ENCODE measurements at places on chromosomes 5 and 9.

- no peak for DNase-seq
Measured at GRCh38 chr5:3361811-3362605, 233.6 kb upstream of the IRX1 start.

DNA sequence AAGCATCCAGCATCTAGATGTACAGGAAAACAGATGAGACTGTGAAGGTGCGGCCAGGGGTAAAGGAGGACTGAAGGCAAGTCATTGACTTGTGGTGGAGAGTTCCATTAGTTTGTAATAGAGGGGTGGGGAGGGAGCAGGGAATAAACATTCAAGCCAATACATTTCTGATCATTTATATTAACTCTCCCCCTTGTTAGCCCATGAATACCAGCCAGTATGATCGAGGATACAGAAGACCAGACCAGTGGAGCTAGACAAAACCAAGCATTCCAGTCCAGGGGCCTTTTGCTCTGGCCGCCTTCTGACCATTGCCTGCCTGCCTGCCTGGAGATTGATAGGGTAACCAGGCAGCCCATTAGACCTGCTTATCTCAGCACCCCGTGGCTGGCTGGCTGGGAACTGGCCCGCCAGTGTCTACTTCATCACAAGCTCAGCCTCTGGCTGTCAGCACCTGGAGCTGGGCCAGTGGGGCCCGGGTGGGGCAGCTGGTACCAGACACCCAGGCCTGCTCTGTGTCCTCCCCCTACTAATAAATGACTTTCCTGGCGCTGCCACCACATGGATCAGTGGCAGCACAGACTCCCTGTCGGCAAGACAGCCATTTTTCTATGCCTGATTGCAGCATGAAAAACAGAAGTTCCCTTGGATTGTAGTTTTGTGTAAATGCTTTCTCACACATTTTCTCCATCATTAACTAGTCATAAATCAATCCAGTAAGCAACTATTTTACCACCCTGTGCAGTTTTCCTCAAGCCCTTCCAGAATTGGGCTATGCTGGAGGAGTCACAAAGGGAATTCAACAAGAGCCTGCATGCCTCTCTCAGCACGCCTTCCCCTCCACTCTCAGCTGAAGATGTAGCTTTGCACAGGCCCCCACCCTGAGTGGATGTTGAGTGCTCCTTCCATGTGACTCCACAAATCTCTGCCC is 181.3 kb downstream of the SNCAIP start:
- DNase-seq, result no peak

DNA sequence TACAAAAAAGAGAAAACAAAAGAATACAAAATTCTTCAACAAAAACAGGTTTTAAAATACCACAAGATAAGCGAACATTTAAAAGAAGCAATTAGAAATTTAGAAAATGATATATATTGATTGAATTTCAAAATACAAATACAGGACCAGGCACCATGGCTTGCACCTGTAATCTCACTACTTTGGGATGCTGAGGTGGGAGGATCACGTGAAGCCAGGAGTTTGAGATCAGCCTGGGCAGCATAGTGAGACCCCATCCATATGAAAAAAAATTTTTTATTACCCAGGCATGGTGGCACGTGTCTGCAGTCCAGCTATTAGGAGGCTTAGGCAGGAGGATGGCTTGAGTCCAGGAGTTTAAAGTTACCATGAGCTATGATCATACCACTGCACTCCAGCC is 109.9 kb upstream of the SLC30A5 start:
- DNase-seq, result no peak

DNA sequence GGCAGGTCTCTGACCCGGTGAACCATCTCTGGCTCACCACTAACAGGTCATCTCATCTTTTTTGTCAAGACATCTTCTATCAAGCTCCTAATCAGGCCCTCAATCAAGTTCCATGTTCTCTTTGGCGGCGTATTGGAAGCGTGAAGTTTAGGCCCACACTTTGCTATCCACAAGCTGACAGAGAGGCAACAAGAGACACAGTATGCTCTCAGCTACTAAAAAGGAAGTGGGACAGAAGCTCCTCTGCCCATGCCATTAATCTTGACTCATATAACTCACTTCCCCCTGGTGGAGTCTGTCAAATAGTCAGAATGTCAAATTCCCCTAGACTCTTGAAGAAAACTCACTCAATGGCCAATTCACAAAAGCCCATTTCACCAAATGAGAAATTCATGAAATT is 77.6 kb upstream of the TMC1 start:
- peak; percentile 10 for DNase-seq

DNA sequence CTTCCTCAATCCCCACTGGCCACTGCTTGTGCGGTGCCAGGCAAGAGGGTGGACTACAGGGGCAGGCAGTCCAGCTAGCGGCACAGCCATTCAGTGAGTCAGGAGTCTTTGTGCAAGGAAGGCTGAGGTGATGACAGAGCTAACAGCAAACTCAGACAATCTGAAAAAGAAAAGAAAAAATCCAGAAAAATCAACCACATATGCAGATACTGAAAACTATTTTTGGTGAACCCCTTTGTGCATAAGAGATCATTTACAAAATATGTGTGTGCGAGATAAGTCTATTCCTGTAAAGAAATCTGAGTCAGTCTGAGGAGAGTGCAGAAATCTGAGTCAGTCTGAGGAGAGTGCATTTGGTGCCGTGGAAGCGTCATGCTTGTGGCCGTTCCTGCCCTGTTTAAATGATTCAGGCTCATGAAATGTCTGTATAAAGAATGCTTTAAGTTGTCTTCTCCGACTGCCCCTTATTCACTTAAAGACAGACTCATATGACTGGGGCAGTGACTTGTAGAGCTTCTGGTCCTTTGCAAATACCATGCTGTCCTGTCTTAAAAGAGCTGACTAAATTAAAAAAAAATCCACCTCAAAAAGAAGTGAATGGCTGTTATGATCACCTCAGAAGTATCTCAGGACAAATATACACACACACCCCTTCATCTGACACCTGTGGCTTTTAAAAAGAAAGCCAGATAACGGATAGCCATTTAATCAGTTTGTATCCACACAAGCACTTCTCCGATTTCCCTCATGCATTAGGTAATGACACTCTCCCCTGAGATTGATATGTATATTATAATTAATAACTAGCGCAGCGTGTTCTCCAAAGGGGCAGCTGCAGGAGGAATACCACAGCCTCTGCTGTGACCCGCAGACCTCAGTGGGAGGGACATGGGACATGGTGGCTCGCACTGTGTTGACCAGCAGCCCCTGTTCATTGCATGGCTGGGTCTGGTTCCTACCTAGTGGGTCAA is 47.3 kb downstream of the TRIO start:
- peak; percentile 99 for DNase-seq

DNA sequence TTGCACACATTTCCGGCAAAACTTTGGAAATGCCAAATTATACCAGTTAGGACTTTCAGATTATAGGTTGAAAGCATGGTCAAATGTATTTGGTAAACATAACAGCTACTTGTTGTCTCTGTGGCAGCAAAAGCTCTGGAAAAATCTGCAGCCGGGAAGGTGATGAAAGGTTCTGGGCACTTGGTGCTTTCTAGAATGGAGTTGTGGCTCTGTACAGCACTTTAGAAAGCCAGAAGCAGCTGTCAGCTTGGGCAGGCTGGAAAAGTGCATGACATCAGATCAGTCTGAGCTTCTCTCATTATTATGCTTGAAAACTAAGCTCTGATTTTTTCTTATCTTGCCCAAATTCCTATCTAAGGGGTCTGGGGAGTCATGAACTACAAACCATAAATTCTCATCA is 118.6 kb upstream of the MAST4 start:
- DNase-seq, result no peak

- peak; percentile 71 for DNase-seq
Measured at GRCh38 chr9:76987594-76988200, 31.8 kb upstream of the FOXB2 start.

- peak; percentile 91 for DNase-seq
Measured at GRCh38 chr5:42301349-42301748, 121.9 kb upstream of the GHR start.

- DNase-seq, result peak; percentile 12
Measured at GRCh38 chr5:146041180-146041789, 64.1 kb downstream of the PLAC8L1 start.

DNA sequence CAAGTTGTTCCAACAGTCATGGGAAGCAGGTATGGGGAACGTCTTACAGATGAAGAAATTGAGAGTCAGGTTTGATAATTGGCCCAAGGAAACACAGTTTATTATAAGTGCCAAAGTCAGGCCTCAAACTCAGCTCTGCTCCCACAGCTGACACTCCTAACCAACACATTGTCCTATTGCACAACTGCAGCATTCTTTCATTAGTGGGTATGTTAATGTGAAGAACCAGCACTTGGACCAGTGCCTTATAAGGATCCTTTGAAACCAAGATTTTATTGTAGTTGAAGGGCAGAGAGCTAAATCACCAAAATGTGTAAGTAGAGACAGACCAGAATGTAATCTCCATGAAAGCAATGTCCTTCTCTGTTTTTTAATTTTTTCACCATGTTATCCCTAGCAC is 56.1 kb downstream of the GRIA1 start:
- DNase-seq, result peak; percentile 17

DNA sequence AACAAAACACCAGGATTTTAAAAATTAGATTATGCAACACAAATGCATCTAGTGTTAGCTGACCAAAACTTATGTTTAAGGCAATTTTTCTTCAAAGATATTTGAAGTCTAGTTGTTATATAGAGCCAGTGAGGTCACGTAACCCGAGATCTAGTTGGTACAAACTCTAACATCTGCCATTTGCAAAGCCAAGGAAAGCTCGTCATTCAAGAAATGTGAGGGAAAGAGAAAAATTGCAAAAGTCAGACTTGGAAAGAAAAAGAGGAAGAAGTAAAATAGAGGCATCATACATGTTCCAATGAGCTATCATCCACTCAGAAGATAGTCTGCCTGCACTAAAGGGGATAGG is 293.4 kb upstream of the PUM3 start:
- peak; percentile 5 for DNase-seq

GRCh38 chr9:85942913-85943709 is 2.2 kb downstream of the NAA35 start:
- peak; percentile 2 for DNase-seq

DNA sequence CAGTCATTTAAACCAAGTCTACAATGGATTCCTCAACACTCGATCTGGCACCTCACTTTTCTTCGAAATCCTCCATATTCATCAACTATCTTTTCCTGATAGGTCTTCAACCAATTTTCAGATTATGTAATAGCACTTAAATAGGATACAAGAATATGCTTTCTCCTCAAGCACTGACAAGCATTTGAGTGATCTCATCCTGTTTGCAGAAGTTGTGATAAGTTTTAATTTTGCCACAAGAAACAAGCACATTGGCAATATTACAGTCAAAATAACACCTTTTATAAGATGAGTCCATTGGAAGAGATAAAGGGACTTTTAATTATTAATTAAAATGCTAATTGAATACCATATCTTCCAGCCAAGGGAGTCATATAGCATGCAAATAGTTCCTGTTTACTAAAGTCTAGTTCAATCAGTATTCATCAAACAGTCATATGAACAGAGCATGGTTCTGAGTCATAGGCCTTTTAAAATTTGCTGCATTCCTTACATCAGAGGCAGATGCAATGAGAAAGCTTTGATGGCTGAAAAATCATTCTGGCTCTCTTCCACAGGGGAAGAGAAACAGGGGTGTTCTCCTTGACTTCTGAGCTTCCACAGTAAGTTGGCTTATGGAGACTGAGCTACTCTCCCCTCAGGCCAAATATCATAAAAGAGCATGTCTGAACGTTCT is 32.7 kb upstream of the ZCCHC9 start:
- DNase-seq, result peak; percentile 88

DNA sequence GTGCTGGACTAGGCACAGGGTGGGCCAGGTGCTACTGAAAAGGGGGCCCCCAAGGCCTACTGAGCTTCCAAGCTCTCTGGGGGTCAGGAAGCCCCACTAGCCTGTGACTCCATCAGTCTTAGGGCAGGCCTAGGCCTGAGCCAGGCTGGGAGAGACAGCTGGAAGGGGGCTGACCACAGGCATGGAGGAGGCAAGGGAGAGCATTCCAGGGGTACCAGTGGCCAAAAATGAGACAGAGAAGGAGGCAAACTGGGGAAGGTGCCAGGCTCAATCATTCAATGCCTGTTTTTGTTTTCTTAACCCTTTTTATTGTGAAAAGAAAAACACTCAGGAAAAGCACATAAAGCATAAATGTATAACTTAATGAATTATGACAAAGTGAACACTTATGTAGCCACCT is 26.2 kb upstream of the TCF7 start:
- DNase-seq, result no peak

- DNase-seq, result peak; percentile 94
Measured at GRCh38 chr9:89153232-89154017, 25.2 kb downstream of the SHC3 start.

GRCh38 chr9:36793277-36793676 is 220.6 kb downstream of the MELK start:
- DNase-seq, result no peak

GRCh38 chr5:152007653-152008335 is 83.1 kb upstream of the GLRA1 start:
- DNase-seq, result no peak

DNA sequence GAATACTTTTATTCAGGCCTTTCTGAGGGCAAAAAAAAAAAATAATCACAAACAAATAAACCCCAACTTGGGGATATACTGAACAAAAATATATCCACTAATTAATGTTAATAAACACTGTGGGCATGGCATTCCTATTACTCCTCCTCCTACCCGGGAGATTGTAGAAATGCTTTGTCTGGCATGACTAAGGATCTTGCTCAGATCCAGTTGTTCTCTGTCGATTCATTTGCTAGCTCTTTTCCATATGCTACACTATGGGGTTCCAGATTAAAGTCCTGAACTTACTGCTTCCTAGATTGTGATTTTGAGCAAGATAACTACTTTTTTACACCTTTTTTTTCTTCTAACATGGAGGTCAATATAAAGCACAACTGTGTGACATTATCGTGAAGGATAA is 102.2 kb upstream of the PRR16 start:
- no peak for DNase-seq

DNA sequence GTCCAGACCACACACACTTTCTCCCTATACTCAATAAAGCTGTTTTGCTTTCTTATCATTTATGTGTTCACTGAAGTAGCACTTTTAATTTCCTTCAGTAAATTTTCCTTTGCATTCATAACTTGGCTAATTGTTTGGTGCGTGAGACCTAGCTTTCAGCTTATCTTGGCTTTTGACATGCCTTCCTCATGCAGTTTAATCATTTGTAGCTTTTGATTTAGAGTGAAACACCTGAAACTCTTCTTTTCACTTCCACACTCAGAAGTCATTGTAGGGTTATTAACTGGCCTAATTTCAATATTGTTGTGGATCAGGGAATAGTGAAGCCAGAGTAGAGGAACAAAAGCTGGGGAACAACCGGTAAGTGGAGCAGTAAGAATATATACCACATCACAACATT is 114.7 kb downstream of the ST8SIA4 start:
- DNase-seq, result no peak

DNA sequence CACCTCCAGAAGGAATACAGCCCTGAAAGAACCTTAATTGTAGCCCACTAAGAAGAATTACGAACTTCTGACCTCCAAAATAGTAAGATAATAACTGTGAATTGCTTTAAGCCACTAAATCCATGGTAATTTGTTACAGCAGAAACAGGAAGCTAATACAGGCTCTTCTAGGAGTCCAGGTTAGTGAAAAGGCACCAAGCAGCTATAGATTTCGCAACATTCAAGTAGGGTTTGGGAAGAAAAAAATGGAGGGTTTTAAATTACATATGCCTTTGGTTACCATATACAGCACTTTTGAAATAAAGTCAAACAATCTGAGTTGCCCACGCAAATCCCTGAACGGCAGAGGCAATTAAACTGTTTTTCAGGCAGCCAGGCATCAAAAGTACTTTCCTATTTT is 1.7 kb upstream of the ACTL7A start:
- peak; percentile 8 for DNase-seq

GRCh38 chr9:35116539-35116897 is 856 bp upstream of the ATOSB start:
- no peak for DNase-seq

All from fibroblast of mammary gland (primary cell).